ENCODE measurements at places on chromosomes 13 and 19.

GRCh38 chr19:18044825-18045304 lies 36.9 kb downstream of the ARRDC2 start:
- peak; percentile 68 for DNase-seq

DNA sequence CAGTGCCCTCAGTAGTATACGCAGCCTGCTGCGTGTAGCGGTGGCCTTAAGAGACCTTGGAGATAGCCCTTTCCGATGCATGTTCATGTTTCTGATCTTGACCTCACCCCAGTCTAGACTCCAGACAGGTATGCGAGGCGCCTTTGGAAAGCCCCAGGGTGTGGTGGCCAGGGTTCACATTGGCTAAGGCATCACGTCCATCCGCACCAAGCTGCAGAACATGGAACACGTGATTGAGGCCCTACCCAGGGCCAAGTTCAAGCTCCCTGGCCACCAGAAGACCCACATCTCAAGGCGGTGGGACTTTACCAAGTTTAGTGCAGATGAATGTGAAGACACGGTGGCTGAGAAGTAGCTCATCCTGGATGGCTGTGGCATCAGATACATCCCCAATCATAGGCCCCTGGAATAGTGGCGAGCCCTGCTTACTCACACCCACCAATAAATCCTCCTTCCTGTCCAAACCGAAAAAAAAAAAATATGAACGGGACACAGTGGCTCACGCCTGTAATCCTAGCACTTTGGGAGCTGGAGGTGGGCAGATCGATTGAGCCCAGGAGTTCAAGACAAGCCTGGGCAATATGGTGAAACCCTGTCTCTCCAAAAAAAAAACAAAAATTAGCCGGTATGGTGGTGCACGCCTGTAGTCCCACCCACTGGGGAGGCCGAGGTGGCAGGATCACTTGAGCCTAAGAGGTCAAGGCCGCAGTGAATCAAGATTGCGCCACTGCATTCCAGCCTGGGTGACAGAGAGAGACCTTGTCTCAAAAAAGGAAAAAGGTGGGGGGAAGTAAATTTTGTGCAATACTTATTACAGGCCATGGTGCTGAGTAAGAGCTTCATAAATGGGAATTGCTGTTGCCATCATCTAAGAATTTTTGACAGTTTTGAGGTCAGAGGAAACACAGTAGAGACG lies 12.4 kb upstream of the CBLC start:
- no peak for DNase-seq

GRCh38 chr13:80955501-80955900 lies 614.6 kb upstream of the SPRY2 start:
- DNase-seq, result no peak

DNA sequence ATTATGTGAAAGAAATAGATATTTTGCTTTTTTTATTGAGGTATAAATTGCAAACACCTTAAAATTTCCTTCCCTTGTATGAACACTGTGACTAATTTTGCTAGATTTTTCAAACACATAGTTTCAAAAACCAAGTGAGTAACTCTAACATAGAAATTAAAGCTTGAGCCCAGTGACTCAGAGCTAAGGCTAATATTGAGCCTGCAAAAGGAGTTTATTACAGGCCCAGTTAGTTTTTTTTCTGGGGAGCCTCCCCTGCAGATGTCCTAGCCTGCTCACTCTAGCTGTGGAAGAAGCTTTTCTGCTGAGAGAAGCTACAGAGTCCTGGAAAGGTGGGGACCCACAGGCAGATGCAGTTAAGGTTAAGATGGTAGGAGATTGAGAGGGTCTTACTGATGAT lies 3.4 kb downstream of the ZNF430 start:
- DNase-seq, result no peak

DNA sequence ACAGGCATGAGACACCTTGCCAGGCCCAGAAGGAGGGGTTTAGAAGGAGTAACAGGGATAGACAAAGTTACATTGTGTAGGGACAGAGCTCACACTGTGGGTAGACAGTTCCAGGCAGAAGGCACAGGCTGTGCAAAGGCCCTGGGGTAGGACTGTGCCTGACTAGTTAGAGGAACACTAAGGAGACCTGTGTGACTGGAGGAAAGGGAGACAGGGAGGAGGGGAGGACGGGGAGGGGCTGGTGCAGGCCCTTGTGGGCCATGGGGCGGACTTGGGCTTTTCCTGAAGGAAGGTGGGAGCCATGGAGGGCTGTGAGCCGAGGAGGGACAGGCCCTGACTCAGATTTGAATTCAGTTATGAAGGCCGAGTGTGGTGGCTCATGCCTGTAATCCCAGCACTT lies 14.6 kb upstream of the GNA11 start:
- DNase-seq, result no peak

- DNase-seq, result no peak
Observed at GRCh38 chr19:47587295-47587694, 14.3 kb upstream of the ZNF541 start.

DNA sequence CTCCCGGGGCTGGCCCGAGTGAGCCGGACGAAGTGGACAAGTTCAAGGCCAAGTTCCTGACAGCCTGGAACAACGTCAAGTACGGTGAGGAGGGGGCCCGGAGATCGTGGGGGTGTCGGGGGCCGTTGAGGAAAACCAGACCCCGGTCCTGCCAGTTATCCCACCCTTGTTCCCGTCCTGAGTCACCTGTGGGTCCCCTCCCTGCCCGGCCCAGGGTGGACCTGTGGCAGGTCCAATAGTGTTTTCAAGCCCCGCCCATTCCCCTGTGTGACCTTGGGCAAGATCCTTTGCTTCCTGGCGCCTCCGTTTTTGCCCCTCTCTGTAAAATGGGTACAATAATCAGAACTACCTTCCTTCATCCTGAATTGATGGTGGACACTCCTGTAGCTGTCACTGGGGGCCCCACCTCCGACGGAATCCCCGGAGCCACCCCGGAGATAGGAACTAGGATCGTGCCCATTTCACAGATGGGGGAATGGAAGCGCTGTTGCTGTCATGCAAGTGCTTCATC lies 593 bp downstream of the ATG4D start:
- DNase-seq, result no peak

DNA sequence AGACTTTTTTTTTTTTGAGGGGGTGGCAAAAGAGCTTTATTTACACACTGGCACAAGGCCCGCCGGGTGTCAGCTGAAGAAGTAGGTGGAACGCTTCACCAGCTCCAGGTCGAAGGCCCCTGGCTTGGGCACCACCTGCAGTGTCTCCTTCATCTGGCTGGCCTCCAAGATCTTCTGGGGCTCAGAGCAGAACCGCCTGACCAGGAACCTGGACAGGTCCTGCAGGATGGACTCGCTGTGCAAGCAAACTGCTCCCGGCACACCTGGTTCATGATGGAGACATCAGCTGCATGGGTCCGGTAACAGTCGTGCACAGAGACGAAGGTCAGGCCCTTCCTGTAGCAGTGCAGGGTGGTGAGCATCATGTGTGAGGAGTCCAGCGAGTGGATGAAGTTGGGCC lies 4.4 kb upstream of the CYP4F2 start:
- DNase-seq, result no peak

GRCh38 chr19:57110592-57111328 lies 9.0 kb upstream of the USP29 start:
- no peak for DNase-seq

DNA sequence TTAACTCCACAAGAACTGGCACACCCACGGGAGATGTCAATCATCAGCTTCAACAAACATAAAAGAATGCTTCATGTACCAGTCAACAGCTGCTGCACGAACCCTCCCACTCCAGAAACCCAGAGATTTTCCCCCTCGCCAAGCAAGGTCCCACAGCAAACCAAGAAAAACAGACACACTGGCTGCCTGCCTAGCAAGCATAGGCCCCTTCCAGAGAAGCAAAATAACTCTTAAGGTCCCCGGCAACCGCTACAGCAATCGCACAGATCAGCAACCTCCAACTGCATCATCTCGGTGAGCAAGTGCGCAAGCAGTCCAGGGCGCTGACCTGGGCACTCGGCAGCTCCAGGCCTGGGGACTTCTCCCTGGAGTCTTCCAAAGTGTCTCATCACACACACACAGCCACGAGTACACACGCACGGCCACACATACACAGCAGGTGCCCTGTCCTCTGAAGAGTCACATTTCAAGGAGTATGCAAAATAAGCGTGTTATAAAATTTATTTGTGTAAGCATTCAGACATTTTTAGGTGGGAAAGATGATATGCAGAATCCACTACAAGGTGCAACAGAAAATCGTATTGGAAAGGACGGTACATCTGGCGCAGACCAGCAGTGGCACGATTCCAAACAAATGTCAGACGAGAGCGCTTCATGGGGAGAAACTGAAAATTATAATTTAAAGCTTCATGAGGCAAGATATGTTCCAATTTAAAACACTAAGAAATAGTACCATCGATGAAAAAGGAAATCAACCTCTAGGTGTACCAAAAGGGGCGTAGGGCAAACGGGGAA lies 125.0 kb downstream of the STK24 start:
- DNase-seq, result no peak

- no peak for DNase-seq
Observed at GRCh38 chr13:94435604-94436226, 43.8 kb downstream of the DCT start.

DNA sequence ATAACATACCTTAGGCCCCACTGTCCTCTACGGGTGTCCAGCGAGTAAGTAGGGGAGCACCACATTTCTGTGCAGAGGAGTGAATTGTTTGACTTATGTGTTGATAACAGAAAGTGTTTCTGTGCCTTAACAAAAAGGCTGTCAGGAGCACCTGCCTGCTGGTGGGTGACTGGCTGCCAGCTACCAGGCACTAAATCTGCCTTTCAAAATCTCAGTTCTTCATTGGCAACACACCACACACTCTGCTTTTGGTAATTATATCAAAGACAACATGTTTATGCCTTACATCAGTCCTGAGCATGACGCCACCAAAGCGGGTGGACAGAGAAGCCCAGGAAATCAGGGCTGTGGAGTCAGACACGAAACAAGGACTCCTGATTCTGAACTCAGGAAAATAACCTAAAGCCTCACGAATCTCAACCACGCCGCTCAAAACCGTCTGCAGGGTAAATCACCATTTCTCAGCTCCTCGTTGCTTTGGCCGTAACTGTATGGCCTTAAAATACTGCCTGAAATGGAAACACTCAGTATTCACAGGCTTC lies 105.2 kb upstream of the SOX1 start:
- no peak for DNase-seq

DNA sequence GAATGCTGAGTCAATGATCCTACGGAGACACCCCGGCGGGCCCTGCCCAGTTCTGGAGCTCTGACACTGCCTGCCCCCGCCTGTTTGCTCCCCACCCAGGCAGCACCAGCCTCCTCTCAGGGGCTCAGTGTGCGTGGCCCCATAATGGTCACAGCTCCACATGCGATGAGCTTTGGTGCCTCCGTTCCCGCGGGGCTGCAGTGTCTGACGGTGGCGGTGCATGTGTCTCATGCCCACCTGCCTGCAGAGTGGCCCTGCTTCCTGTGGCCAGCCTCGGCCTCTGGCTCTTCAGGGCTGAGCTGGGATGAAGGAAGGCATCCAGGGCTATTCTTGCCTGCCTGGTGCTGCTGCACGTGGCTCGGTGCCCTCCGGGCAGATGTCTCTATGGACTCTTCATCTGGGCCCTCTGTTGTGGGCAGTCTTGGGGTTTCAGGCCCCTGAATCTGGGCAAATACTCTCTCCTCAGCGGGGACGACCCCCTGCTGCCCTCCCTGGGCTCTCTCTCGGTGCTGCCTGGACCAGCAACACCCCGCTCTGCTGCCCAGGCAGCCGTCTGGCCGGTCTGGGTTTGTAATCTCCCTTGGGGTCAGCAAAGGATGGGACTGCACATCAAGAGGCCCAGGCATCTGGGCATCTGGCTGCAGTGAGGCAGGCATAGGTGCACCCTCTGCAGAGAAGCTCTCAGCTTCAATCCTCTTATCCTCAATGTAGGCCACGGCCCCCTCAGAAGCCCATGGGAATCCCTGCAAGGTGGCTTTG lies 19.3 kb upstream of the TMEM255B start:
- DNase-seq, result no peak

- DNase-seq, result no peak
Observed at GRCh38 chr19:31263328-31263727, 85.9 kb downstream of the TSHZ3 start.

DNA sequence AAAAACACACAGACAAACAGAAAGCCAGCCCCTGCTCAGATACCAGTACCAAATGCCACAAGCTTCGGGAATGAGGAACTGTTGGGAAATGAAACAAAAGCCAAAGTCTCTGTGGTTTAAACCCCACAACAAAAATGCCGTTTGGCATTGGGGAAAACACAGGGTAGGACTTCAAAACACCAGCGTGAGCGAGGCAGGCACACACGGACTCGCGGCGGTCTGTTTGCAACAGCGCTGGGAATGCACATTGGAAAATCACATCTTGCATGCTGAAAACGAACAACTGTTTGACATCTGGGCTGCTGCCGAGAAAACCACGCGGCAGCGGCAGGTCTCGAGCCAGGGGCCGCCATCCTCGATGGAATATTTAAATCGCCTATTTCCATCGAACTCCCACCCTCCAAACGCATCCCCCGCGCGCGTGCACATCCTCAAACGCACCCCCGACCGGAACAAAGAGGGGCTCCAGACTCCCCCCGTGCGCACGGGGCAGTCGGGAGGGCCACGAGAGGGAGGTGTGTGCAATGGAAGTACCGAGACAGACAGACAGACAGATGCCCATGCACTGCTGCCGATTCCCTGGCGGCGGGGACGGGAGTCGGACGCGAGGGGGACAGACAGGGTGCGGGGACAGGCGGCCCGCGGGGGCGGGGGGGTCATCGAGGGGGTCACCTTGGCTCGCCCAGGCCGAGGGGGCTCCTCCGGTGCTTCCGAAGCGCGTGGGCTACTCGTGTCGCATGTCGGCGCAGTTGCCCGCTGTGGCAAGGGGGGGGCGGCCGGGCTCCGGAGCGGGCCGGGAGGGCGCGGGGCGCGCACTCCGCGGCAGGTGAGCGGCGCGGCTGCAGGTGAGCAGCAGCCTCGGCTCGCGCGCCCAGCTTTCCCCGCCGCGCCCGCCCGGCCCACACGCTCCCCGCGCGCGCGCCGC lies at the start of gene GPR12:
Gene GPR12, minus strand, starts transcription at position 880 of the 925 bp plus-strand sequence. CDS start 959 bp downstream, outside the sequence.
- DNase-seq, result no peak

- DNase-seq, result no peak
Observed at GRCh38 chr19:14473073-14473977, 1.8 kb downstream of the PTGER1 start.

- no peak for DNase-seq
Observed at GRCh38 chr13:102902789-102903347, 57.0 kb downstream of the ERCC5 start.

- no peak for DNase-seq
Observed at GRCh38 chr19:12840091-12841079, 2.1 kb downstream of the MAST1 start.

DNA sequence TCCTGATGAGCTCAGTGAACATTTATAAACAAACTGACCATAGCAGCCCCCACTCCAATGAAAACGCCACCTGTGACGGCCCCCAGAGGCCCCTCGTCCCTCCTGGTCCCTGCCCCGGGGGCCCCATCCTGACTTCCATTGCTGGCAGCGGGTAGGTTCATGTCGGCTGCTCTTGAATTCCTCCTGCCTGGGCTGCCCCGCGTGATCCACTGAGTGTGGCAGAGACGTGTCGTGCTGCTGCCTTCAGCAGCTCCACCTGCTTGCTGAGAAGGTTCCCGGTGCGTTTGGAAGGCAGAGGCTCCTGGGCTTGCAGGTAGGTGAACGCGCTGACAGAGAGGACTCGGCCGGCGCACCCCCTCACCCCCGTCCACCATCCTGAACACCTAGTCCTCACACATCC lies 11.6 kb downstream of the C2CD4C start:
- DNase-seq, result no peak

GRCh38 chr19:38845374-38846024 lies 4.3 kb downstream of the HNRNPL start:
- DNase-seq, result no peak

Measured in stimulated activated CD8-positive, alpha-beta memory T cell treated with anti-CD3 and anti-CD28 coated beads, Interleukin-7, amount 100 ng/mL, for 1 hour (primary cell).